Activated naive CD8-positive, alpha-beta T cell treated with anti-CD3 and anti-CD28 coated beads, Interleukin-2, amount 50 U/mL, for 16 hours (primary cell): ENCODE measurements at places on chromosomes 13 and 19.
A peak's percentile ranks its signal among the peaks of the same experiment; 100 is the strongest.

DNA sequence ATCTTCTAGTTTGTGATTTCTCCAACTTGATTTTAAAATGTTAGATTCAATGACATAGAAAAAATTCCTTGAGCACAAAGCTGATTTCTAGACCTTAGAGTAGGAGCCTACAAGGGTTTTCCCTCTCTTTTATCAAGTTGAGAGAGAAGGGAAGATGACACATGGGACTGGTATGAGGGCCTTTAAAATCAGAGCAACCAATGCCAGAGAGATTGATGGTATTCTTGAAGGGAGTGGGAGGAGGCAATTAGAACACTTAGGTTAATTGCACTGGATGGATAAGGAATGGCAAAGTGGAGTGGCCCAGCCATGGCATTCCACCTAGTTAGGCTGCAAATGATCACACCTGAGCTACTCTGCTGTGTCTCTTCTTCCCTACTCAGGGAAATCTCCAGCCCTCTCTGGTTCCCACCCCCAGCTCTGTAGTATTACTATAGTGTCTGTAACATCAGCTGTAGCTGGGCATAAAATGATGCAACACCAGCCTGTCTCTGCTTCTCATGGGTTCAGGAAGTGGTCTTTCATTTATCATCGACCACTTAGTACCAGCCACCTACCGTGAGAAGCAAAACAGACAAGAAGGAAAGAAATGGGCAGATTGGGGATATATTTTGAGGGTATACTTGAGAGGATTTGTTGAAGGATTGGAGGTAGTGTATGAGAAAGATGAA is 333.6 kb downstream of the DLEU7 start:
- no peak for DNase-seq

- no peak for DNase-seq
Observed at GRCh38 chr19:10114651-10115391, 3.3 kb downstream of the P2RY11 start.

GRCh38 chr13:102261809-102262208 is 140.0 kb downstream of the FGF14 start:
- no peak for DNase-seq

- no peak for DNase-seq
Observed at GRCh38 chr13:44379885-44380284, 6.3 kb downstream of the SERP2 start.

DNA sequence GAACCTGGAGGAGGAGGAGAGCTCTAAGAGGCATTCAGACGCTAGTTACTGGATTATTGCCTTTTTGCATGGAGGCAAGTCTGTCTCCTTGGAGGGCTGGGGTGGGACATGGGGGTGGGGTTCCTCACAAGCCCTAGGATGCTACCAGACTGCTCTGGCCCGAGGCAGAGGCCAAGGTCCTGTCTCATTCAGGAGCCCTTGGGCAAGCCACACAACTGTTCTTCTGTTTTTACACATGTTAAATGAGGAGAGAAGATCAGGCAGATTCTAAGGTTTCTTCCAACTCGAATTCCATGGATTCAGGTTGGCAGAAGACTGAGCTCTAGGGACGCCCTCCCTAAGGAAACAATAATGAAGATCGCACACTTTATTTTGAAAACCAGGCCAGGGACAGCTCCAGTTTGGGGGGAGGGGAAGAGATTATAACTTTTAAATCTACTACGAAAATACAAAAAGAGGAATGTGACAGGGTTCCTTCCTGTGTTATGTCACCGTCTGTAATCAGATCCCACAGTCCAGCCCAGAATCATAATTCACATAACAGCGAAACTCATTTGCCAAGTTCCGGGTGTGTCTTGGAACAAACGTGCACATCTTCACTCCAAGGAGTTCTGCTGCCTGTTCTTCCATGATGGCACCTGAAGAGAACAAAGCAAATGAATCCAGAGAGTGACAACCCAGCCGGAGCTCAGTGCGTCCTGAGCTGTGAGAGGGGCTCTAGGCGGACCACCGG is 25.2 kb downstream of the IL17D start:
- DNase-seq, result no peak

- DNase-seq, result no peak
Observed at GRCh38 chr19:18856385-18857126, 24.8 kb downstream of the UPF1 start.

DNA sequence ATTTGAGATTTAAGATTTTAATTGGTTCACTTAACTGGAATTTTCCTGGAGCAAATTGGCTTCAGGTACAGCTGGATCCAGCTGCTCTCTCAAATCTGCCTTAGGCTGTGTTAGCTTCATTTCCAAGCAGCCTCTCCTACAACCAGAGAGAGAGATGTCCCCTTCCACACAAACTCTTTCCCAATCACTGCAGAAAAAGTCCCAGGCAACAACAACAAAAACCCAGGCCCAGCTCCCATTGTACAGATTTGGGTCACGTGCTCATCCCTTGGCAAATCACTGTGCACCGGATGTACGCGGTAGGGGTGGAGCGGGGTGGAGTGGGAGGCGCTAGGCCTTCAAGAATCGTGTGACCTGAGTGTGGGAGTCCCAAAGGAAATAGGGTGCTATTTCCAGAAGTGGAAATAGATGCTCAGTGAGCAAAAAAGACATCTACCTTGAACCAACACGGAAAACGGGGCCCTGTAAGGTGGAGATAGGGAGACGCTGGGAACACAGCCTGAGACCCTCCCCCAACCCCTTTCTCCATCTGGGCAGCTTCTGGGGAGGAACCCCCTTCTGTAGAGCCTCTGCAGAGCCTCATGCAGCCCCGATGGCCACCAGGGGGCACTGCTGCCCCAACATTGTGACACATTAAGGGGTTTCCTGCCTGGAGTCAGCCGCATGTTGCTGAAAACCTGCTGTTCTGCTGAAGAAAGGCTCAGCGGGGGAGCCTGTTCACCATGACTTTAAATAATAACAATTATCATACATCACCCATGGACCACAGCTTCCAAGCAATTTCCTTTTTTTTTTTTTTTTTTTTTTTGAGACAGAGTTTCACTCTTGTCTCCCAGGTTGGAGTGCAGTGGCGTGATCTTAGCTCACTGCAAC is 25.4 kb downstream of the HPN start:
- peak; percentile 86 for DNase-seq

DNA sequence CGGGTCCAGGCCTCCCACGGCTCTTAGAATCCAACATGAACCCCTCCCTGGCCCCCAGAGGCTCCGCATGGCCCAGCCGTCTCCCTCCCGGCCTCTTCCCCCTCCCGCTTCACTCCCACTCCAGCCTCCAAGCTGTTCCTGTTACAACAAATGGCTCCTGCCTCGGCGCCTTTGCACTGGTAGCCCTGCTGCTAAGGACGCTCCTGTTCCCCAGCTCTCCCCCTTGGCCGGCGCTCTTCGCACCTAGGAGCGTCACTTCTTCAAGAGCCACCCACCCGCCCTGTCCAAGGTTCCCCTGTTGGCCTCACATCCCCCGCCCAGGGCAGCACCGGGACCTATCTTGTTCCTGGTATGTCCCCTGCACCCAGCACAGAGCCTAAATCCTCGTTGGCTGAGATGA is 9.4 kb downstream of the CCDC124 start:
- DNase-seq, result no peak

- DNase-seq, result no peak
Observed at GRCh38 chr19:8501516-8501915, 924 bp downstream of the PRAM1 start.

GRCh38 chr19:45539459-45539858 is 32.2 kb downstream of the VASP start:
- no peak for DNase-seq

DNA sequence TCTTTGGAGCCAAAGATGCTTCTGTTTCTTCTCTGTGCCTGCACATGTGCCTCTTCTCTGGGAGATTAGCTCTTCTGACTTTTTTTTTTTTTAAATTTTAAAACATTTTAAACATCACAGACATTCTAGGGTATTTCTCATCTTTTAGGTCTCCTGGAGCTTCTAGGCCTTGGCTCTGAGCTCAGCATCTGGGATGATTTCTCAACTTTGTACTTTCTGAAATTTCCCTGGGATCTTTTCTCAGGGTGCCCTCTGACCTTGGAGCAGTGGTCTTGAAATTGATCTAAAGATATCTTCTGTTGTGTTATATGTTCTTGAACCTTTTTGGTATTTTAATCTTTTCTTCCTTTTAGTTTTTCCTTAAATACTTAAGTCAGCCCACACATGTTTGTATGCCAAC is 6.2 kb downstream of the WASF3 start:
- no peak for DNase-seq

- DNase-seq, result no peak
Observed at GRCh38 chr19:30263830-30264381, 108.3 kb upstream of the ZNF536 start.

DNA sequence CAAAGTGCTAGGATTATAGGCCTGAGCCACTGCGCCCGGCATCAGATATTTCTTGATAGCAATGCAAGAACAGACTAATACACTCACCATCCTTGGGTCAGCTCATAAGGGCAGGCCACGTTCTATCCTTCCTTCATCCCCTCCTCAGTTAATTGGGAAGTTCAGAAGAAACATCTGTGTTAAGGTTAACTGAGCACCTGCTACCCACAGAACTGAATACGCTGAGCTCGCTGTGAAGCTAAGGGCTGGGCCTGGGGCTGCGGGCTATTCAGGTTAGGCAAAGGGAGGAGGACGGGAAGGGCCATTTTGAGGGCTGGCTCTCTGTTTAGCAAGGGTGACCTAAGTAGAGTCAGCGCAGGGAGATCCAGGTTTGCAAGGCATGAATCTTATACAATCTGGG is 43.0 kb upstream of the UQCRFS1 start:
- DNase-seq, result no peak

- DNase-seq, result no peak
Observed at GRCh38 chr13:30799356-30799824, 64.0 kb downstream of the ALOX5AP start.

GRCh38 chr13:97295283-97296182 is 73.4 kb downstream of the MBNL2 start:
- DNase-seq, result no peak

DNA sequence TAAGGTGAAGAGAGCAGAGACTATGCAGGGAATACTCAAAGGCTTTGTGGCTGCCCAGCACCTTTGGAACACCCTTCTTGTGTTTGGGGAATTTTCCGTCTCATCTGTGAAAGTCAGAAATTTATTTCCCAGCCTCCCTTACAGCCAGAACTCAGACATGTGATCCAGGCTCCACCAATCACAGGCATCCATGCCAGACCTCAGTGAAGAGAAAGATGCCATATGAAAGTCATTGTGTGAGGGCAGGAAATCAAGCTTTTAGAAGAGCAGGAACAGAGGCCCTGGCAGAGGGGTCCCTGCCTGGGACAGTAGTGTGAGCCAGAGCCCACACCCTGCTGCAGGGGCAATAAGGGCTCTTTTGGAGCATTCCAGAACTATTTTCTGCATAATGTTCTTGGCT is 12.1 kb downstream of the CCDC70 start:
- DNase-seq, result no peak

- no peak for DNase-seq
Observed at GRCh38 chr19:58559275-58560006, 1.0 kb upstream of the UBE2M start.

GRCh38 chr19:38385804-38386257 is 2.0 kb downstream of the GGN start:
- DNase-seq, result no peak

- no peak for DNase-seq
Observed at GRCh38 chr19:17966550-17967256, at the start of gene KCNN1. KCNN1 (plus strand) TSS chr19:17967107; CDS start chr19:17973889, 6,782 bp downstream.

DNA sequence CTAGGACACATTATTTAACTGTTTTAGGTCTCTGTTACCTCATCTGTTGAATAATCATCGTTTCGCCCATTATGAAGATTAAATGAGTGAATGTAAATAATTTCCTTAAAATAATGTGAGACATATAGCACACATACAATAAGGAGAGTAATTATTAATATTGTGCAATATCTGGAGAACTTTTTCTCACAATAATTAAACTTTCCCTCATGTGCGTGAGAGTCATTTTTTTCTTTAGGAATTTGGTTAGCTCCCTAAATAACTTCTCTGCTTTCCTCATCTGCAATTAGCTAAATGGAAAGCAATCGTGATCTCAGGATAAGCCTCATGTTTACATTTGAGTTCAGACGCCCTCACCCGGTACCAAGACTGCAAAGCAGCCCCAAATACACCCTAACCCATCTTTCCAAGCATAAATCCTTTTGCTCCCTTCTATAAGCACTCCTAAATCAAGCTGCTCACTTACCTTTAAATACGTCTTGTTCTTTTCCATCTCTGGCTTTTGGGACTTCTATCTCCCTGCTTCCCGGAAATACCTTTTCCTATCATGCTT is 78.8 kb downstream of the MZT1 start:
- DNase-seq, result no peak

- no peak for DNase-seq
Observed at GRCh38 chr13:113817860-113818691, 45.8 kb downstream of the GAS6 start.

GRCh38 chr19:4720037-4720700 is 3.5 kb downstream of the DPP9 start:
- no peak for DNase-seq

DNA sequence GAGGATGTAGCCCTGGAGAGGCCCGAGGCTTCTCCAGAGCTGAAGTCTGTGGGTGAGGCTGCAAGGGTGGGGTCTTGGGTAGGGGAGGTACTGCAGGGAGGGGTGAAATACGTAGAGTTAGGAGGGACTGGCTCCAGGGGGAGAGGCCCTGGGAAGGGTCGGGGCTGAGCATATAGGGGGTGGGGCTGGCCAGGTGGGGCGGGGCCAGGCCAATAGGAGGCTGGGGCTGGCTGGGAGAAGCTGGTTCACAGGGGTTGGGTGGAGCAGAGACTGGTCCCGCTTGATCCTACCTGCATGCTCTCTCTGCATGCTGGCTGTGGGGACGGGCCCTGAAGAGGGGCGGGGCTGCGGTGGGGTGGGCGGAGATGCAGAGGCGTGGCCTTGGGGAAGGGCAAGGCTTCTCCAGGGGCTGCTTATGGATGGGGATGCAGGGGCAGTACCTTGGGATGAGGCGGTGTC is 51.9 kb downstream of the CELF5 start:
- DNase-seq, result no peak

DNA sequence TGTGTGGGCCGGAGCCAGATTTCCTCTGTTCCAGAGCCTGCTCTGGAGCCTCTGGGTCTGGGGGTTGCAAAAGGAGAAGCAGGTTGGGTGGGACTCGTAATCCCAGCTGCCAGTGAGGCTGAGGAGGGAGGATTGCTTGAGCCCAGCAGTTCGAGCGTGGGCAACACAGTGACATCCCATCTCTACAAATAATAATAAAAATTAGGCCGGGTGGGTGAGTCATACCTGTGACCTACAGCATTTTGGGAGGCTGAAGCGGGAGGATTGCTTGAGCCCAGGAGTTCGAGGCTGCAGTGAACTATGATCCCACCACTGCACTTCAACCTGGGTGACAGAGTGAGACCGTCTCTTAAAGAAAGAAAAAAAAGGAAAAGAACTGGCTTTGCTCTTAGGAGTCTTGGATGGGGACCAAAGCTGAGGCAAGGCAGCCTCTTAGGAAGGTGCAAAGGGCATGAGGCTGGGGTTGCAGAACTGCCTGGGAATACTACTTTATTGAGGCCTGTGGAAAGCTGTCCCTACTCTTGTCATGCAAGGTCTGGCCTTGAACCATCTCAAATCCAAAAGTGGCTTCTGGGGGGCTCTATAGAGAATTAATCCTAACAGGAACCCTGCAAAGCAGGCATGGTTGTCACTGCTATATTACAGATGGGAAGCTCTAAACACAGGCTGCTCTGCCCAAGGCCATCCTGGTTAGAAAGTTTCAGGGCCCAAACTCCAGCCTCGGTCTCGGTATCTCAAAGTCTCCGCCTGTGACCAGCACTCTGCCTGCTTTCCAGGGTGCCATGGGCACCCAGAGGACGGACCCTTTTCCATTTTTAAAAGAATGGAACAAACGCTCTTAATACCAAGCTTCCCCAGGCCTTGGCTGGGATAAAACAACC is 880 bp upstream of the C19orf12 start:
- no peak for DNase-seq

- DNase-seq, result no peak
Observed at GRCh38 chr13:107799001-107799400, 416.3 kb downstream of the LIG4 start.
